ENCODE measurements at places on chromosomes 3 and 15.

- DNase-seq, result no peak
Measured at GRCh38 chr3:150407808-150408220, 284 bp upstream of the TSC22D2 start.

DNA sequence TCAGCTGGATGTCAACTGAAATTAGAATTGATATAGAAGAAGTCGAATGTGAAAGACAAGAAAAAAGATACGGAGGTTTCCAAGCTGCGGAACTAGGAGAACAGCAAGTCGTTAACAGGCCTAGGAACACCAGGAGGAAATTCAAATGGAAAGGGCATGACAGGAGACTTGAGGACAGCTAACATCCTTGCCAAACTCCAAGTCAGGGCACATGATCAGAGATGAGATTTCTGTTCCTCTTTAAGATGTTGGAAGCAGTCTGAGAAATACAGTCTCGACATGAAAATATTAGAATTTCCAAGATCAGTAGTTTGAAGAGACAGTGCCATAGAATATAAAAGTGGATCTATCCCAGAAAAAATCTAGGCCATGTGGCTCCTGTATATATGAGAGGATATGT is 5.0 kb downstream of the MYO5A start:
- no peak for DNase-seq

GRCh38 chr15:57059026-57059660 is 140.7 kb downstream of the TCF12 start:
- no peak for DNase-seq

- DNase-seq, result no peak
Measured at GRCh38 chr3:179265092-179265491, 14.2 kb upstream of the KCNMB3 start.

- DNase-seq, result peak; percentile 42
Measured at GRCh38 chr15:99618941-99619411, 53.2 kb downstream of the MEF2A start.

- DNase-seq, result no peak
Measured at GRCh38 chr15:45640616-45641015, 5.8 kb downstream of the SQOR start.

DNA sequence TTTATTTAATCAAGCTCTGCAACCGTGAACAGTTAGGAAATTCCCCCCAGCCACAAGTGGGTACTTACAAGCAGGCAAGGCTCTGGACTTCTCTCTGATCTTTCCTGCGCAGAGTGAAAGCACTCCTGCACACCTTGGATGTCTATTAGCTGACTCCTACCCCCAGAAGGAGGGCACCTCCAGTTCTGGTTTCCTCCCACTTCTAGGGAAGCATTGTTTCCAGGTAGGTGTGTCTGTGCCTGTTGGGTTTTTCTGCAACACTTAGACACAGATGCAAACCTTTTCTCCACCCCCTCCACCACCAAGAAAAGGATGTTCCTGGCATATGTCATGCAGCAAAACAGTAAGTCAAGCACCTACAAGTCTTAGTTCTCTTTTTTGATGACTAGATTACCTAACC is at the start of gene ZBED2:
Gene ZBED2 (minus strand): TSS at position 115 of the 400 bp plus-strand sequence. CDS start 1,145 bp downstream, outside the sequence.
- DNase-seq, result peak; percentile 77

- DNase-seq, result no peak
Measured at GRCh38 chr3:52393131-52393807, 51.6 kb downstream of the SEMA3G start.

- DNase-seq, result no peak
Measured at GRCh38 chr3:66297900-66298299, 77.1 kb downstream of the SLC25A26 start.

- no peak for DNase-seq
Measured at GRCh38 chr3:111785034-111785433, 74.0 kb upstream of the PHLDB2 start.

- DNase-seq, result no peak
Measured at GRCh38 chr3:42963269-42963668, 15.8 kb upstream of the GASK1A start.

- DNase-seq, result no peak
Measured at GRCh38 chr15:74892313-74892712, 2.5 kb downstream of the MPI start.

- DNase-seq, result no peak
Measured at GRCh38 chr15:58311556-58311955, 120.2 kb upstream of the LIPC start.

DNA sequence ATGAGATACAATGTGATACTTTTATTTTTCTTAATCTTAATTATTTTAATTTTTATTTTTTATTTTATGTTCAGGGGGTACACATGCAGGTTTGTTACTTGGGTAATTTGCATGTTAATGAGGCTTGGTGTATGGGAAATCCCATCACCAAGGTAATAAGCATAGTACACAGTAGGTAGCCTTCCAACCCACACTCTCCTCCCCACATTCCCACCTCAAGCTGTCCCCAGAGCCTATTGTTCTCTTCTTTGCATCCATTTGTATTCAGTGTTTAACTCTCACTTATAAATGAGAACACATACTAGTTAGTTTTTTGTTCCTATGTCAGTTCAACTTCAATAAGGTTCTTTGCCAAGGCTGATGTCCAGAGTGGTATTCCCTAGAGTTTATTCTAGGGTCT is 1375.4 kb downstream of the NSUN3 start:
- no peak for DNase-seq

DNA sequence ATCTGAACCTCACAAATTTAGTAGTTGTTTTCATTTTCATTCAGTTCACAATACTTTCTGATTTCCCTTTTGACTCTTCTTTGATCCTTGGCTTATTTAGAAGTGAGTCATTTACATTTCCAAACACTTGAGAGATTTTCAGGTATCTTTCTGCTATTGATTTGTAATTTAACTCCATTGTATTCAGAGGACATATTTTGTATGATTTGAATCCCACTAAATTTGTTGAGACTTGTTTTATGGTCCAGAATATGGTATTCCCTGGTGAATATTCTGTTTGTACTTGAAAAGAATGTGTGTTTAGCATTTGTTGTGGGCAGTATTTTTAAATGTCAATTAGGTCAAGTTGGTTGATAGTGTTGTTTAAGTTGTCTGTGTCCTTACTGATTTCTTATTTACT is 29.6 kb downstream of the FAN1 start:
- no peak for DNase-seq

DNA sequence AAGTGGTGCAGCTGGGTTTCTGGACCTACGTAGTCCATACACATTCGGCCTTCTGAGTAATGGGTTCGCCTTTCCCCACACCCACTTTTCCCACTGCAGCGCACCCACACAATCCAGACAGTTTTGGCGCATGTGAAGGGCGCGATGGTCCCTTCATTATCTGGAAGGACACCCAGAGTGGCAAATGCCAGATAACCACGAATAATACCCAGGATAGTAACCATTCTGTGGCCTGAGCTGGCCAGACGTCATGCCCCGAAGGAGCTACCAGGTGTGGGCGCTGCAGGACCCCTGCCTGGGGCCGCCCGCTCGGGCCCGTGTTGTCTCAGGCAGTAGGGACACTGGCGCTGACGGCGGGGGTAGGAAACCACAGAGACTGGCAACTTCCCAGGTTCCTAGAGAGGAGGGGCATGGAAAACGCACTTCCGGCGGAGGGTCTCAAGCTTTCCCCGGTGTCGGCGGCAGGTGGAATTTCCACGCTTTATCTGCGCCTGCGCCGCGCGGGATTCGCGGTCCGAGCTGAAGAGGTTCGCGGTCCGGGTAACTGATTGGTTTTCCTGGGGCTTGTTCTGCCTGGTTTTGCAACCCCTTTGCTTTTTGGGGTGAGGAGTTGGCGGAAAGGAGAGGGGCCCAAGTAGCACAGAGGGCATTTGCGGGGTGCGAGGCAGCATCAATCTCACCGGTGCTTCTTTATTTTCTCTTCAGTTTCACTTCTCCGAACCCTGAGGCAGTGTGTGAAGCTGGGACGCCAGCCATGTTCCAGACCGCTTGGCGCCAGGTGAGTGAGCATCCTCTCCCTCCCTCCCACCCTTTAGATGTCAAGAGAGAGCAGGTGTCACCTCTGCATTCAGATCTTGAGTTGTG is at the start of gene ZNF620:
Gene ZNF620 (plus strand): TSS at position 441 of the 864 bp plus-strand sequence. CDS start 314 bp downstream, at position 755.
- peak; percentile 86 for DNase-seq

DNA sequence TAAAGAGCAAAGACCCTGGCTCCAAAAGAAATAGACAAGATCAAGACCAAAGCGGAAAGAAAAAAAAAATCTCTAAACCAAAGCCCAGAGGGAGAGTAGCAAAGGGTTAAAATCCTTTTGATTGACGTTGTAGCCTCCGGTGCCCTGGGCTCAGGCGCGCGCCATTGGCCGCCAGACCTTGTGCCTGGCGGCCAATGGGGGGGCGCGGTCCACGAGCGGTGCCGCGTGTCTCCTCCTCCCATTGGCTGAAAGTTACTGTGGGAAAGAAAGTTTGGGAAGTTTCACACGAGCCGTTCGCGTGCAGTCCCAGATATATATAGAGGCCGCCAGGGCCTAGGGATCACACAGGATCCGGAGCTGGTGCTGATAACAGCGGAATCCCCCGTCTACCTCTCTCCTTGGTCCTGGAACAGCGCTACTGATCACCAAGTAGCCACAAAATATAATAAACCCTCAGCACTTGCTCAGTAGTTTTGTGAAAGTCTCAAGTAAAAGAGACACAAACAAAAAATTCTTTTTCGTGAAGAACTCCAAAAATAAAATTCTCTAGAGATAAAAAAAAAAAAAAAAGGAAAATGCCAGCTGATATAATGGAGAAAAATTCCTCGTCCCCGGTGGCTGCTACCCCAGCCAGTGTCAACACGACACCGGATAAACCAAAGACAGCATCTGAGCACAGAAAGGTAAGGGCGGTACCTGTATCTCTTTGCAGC is at the start of gene HES1:
Gene HES1 (plus strand): TSS at position 343 of the 713 bp plus-strand sequence. CDS start 233 bp downstream, at position 576.
- DNase-seq, result peak; percentile 93

GRCh38 chr15:92091155-92091734 is 237.7 kb downstream of the SLCO3A1 start:
- DNase-seq, result peak; percentile 43

GRCh38 chr15:39665629-39666250 is 84.9 kb downstream of the THBS1 start:
- DNase-seq, result no peak

- DNase-seq, result no peak
Measured at GRCh38 chr3:61673651-61674050, 112.3 kb downstream of the PTPRG start.

- peak; percentile 84 for DNase-seq
Measured at GRCh38 chr15:51267051-51267702, 71.2 kb downstream of the CYP19A1 start.

DNA sequence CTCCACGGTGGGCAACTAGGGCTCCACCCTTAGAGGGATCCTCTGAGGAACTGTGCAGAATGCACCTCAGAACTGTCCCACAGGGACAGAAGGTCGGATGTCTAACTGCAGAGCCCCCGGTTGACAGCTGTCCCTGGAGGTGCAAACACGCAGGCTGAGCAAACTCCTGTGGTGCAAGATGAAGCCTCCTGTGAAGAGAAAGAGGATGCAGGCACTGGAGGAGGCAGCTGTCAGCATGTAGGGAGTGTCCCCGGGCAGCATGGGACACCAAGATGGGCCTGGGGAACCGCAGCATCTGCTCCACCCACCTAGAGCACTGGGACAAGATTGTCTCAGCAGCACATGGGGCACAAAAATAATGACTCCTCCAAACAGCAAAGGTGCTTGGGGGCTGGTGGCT is 258.9 kb downstream of the ABHD5 start:
- DNase-seq, result no peak

DNA sequence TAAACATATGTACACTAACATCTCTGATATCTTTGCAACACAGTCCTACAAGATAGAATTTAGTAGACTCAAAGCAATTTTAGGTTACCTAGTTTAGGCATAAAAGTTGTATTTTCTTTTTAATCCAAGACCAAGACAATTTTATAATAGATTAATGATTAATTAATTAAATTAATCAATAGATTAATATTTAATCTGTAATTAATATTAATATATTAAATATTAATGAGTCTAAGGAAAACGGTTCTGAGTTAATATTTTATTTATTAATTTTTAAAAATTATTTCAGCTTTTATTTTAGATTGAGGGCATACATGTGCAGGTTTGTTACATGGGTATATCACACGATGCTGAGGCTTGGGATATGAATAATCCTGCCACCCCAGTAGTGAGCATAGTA is 49.0 kb downstream of the EHHADH start:
- DNase-seq, result no peak

GRCh38 chr3:45259133-45259532 is 33.0 kb upstream of the TMEM158 start:
- no peak for DNase-seq

DNA sequence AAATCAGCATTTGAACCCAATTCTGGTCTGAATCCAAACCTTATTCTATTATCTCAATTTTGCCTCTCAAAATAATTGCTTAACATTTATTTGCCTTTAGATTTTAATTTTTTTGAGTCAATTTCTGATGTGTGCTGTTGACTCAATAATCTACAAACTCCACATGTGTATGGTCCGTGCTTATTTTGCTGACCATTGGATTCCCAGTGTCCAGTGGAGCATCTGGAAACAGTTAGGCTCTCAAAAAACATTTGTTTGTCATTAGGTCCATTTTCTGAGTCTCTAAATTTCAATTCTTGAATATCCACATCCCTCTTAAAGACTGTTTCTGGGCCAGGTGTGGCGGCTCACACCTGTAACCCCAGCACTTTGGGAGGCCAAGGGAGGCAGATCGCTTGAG is 19.2 kb upstream of the MYZAP start:
- DNase-seq, result no peak

DNA sequence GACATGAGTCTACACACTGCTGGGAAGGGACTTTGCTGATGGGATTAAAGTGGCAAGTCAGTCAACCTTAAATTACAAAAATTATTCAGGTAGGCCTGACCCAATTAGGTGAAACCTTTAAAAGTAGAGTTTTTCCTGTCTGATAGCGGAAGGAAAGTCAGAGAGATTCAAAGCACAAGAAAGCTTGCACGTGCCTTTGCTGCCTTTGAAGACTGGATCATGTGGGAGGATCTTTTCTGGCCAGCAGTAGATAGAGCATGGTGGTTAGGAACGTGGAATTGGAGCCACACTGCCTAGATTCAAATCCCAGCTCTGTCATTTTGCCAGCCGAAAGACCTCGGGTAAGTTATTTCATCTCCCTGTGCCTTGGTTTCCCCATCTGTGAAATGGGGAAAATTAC is 265.8 kb upstream of the PROK2 start:
- no peak for DNase-seq

DNA sequence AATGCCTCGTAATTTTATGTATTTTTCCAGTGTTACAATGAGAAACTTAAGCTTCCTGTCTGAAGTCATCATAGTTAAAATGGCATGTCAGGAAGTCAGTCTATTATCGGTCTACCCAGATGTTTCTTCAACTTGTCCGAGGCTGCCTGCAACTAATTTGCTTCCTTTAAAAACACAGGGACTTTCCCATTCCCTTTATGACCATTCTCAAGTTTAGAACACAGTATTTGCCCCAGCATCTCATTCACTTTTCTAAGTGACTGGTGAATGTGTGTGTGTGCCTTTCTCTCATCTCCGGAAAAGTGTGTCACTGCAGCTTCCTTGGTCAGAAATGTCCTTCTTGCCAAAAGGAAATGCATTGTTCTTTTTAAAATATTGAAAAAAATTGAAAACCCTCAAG is 466.6 kb downstream of the RAP2B start:
- no peak for DNase-seq

DNA sequence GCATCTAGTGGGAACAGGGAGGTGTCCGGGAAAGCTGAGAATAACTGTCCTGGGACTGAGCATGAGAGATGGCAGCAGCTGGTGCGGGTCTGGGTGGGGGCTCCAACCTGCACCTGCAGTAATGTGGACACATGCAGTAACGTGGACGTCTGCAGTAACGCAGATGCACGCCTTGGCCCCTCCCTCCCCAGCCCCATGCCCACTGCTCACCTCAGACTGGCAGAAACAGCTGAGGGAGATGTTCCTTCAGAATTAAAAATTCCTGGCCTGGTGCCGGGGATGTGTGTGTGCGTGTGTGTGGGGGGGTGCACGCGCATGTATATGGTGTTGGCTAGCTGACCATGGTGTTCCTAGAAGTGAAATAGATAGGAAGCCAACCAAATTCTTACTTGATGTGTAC is 86.7 kb upstream of the OXTR start:
- DNase-seq, result peak; percentile 39
